Midbrain (tissue), 1 donor: ENCODE measurements at places on chromosomes 4 and X.

DNA sequence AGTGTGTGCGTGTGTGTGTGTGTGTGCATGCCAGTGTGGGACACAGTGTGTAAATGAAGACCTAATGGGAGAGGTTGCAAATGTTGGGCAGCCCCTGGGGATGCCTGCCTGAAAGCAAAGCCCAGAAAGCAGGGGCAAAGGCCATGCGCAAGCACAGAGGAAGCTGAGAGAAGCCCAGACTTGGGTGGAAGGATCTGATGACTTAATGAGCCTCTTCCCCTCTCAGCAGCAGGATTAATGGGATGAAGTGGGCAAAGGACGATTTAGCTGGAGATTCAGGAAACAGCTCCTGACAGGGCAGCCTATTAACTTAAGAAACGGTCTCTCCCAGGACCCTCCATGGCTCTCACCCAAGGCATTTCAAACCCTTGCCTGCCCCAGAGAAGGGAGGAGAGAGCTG is 107.3 kb downstream of the EFNB1 start:
- DNase-seq: no peak

DNA sequence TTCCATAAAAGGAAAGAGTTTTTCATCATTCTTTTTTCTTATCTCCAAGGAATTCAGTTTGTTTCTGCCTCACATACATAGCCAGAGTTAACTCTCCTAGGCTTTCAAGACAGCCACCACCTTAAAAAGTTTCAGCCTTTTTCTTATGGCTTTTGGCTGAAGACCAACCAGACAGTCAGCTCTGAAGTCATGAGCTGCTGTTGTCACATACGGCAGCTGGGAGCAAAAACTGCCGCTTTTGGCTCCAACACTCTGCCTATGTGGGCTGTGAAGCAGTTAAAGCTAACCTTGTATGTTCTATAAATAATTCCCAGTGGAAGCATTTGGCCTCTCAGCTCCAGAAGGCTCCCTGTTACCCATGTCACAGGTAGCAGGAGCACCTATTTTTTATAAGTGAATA is 104.1 kb downstream of the KLHL4 start:
- no peak for DNase-seq

- no peak for DNase-seq
Measured at GRCh38 chrX:155031657-155032056, 5.0 kb downstream of the FUNDC2 start.

GRCh38 chr4:173264684-173265185 is 69.4 kb downstream of the HMGB2 start:
- DNase-seq: no peak

- DNase-seq: no peak
Measured at GRCh38 chrX:330726-331150, 12.1 kb upstream of the GTPBP6 start.

DNA sequence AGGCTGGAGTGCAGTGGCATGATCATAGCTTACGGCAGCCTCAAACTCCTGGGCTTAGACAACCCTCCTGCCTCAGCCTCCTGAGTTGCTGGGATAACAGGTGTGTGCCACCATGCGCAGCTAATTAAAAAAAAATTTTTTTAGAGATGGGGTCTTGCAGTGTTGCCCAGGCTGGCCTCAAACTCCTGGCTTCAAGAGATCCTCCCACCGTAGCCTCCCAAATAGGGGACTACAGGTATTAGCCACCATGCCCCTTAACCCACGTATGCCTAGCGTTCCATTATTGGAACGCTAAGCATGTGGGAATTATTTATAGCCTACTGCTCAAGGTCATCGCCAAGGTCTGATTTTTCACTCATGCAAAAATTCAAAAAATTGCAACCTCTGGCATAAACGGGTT is 20.3 kb upstream of the UBE2D3 start:
- no peak for DNase-seq

- no peak for DNase-seq
Measured at GRCh38 chr4:94525993-94526728, 74.4 kb downstream of the PDLIM5 start.

GRCh38 chr4:98261405-98262291 is 464 bp downstream of the RAP1GDS1 start:
- DNase-seq: peak; percentile 45

DNA sequence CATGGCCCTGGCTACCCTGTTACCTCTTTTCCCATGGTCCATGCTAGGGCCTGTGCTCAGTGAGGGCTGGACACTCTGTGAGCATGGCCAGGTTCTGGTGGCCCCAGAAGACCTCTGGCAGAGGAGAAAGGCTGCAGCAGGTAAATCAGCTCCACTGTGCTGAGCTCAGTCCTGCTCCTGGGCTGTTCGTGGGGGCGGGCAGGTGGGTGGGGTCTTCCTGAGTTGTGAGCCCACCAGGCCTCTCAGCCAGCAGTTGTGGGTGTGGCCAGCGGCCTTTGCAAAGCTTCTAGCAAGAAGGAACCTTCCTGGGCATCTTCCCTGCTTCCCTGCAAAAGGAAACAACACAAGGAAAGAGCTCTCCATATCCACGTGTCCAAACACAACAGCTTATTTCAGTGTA is 85.3 kb upstream of the STX18 start:
- DNase-seq: no peak

GRCh38 chr4:113358784-113359183 is 309.3 kb downstream of the ANK2 start:
- DNase-seq: no peak

DNA sequence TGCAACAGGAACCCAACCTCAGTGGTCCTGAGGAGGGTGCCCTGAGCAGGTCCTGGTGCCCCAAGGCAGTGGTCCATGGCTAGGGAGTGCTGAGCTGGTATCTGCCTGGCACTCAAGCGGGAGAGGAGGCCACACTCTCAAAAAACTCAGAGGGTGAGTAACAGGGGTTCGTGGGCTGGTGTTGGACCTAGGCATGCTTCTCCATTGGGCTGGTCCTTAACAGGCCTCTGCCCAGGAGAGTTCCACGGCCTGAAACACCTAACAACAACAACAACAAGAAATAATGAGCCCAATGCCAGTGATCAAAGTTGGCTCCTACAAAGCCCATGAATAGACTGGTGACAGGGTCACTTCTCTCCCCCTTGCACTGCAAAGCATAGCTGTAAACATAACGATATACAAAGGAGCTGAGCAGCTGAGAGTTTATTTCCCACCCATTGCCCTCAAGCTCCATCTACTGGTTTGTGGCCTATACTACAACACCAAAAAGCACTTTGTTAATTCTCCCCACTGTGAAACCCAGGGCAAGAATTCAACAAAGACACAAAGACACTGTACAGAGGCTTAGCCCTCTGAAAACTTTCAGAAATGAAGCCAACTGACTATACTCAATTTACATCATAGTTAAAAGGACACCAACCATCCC is 736.1 kb upstream of the ADGRL3 start:
- DNase-seq: no peak

- DNase-seq: no peak
Measured at GRCh38 chr4:12399781-12400180, 971.1 kb upstream of the HS3ST1 start.

GRCh38 chr4:28092610-28093009 is 1232.0 kb downstream of the STIM2 start:
- DNase-seq: no peak

GRCh38 chr4:128831531-128832242 is 22.2 kb downstream of the JADE1 start:
- DNase-seq: peak; percentile 4

- DNase-seq: peak; percentile 81
Measured at GRCh38 chrX:140712413-140713173, 3.0 kb downstream of the LINC00632 start.

- DNase-seq: no peak
Measured at GRCh38 chrX:70454441-70455365, 10.1 kb downstream of the DLG3 start.

DNA sequence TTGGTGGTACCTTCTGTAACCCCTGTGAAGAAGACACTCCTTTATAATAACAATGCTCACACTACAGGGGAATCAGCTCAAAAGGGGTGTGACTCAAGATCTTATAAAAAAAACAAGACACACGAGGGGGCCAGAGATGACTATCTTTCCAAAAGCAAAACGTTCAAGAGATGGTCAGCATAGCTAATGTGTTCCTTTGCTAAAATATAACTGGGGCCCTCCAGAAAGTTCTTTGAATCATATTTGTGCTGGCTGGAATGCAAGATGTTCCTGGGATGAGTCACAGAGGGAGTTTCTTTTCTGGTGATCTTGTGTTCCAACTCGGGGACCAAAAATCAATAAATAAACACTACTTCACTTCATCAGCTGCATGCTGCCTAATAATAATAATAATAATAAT is 46.5 kb downstream of the RAI2 start:
- DNase-seq: no peak

DNA sequence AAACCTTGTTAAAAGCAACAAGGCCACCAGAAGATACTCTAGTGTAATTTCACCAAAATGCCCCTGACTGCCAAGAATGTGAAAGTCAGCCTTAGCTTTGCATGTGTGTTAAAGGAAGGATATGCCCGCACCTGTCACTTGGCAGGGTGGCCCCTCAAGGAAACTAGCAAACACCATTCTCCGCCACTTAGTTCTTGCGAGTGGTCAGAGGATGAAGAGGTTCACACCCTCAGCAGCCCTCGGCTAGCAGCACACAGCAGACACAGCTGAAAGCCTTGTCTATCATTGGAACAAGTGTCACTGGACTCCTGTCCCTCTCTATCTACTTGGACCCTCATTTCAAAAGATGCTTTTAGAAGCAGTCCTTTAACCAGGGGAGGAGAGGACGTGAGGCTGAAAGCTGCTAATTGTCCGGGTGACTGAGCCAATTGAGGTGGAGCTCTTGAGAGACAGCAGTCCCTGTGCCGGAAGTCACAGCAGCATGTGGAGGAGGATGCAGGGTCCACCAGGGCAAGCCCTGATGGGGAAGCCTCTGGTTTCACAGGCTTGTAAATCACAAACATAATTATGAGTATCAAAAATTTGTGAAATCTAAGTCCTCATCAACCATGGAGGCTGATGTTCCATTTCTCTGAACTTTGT is 18.0 kb downstream of the HHIP start:
- DNase-seq: no peak
